ENCODE measurements at places on chromosomes 16 and 17.

GRCh38 chr16:51154271-51155171 is 3.5 kb upstream of the SALL1 start:
- no peak for DNase-seq

DNA sequence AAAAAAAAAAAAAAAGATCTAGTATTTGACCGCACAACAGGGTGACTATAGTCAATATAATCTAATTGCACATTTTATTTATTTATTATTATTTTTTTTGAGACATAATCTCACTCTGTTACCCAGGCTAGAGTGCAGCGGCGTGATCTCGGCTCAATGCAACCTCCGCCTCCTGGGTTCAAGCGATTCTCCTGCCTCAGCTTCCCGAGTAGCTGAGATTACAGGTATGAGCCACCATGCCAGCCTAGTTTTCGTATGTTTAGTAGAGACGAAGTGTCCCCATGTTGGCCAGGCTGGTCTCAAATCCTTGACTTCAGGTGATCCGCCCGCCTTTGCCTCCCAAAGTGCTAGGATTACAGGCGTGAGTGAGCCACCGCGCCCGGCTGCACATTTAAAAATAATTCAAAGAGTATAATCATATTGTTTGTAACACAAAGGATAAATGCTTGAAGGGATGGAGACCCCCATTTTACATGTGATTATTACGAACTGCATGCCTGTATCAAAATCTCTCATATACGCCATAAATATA is 794 bp downstream of the ANKS3 start:
- no peak for DNase-seq

DNA sequence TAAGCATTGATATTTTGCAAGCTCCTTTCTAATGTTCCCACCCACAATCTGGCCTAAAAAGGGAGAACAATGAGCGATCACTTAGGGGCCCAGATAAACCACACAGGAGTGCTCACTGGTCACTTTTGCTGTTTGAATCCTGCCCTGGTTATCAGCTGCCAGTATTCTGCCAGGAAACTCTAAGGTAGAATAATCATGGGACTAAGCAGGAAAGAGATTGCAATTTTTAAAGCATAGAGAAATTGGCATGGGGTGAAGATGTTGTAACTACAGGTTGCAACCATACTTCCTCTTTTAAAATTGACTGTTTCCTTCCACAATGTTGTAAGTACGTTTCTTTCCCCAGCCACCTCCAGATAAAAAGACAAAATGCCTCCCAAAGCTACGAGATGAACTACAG is 251.2 kb upstream of the CDH11 start:
- no peak for DNase-seq

GRCh38 chr17:66537502-66537901 is 235.1 kb downstream of the PRKCA start:
- no peak for DNase-seq

DNA sequence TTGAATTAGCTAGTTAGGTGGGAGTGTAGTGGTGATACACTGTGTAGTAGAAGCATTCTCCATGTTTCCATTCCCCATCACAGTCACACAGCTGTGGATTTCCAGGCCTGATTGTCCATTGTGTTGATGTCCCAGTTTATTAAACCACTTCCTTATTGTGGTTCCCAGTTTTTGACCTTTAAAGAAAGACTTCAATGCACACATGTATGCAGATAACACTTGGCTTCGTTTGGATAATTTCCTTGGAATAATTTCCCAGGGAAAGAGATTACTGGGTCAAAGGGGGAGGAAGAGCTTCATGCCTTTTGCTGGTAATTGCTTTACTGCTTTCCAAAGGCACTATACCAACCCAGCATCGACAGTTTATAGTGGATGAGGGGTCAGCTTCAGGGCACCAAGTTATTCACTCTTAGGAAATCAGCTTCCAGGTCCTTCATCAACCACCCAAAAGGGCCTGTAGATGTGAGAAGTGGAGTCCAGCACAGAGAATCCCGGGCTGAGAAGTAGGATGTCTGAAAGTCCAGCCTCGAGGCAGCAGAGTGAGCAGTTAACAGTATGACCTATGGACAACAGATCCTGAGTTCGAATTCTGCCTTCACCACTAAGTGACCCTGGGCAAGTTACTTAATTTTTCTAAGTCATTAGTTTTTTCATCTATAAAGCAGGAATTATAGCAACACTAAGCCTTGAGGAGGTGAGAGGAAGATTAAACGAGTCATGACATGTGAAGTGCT is 31.3 kb upstream of the TNS4 start:
- DNase-seq: no peak

GRCh38 chr16:27223226-27223610 is 19.9 kb downstream of the KDM8 start:
- no peak for DNase-seq

DNA sequence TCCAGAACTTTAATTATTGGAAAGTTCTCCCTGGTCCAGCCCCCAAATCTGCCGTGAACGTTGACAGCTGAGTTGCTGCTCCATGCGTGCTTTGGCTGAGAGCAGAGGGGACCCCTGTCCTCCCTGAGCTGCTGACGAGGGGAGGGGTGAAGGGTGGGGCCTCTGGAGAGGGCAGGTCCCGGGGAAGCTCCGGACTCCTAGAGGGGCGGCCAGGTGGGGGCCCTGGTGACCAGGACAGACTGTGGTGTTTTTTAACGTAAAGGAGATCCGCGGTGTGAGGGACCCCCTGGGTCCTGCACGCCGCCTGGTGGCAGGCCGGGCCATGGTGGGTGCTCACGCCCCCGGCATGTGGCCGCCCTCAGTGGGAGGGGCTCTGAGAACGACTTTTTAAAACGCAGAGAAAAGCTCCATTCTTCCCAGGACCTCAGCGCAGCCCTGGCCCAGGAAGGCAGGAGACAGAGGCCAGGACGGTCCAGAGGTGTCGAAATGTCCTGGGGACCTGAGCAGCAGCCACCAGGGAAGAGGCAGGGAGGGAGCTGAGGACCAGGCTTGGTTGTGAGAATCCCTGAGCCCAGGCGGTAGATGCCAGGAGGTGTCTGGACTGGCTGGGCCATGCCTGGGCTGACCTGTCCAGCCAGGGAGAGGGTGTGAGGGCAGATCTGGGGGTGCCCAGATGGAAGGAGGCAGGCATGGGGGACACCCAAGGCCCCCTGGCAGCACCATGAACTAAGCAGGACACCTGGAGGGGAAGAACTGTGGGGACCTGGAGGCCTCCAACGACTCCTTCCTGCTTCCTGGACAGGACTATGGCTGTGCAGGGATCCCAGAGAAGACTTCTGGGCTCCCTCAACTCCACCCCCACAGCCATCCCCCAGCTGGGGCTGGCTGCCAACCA is at the start of gene MC1R:
MC1R (plus strand) TSS at position 410 of the 895 bp plus-strand sequence; CDS start at position 807, 397 bp downstream.
- DNase-seq: no peak

DNA sequence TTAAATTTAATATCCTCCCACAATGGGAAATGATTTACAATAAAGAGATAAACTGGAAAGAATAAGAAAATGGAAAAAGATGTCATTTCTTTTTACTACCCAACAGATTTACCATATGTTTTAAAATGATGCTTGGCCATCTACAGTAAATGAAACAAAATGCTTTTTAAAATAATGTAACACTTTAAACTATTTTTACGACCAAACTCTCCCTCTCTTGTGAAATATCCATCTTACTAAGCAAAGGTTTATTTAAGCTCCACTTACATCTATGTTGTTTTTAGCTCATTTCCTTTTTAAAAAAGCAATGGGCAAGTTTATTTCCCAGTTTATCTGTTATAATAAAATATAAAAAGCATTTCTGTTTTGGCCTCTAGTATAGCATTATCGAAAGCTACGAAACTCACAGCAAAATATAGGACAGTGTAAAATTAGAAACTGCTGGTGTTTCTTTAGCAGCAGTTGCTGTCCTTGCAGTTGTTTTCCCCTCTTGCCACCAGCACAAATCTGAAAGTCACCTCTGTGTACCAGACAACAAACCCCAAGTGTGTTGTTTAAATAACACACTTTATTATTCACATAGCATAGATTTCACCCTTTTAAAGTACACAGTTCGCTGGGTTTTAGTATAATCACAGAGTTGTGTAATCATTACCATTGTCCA is 195.1 kb downstream of the CDRT15L2 start:
- DNase-seq: no peak

GRCh38 chr16:8632675-8633182 is 11.2 kb downstream of the METTL22 start:
- no peak for DNase-seq

- no peak for DNase-seq
These were observed 126.2 kb downstream of the FOXL1 start for GRCh38 chr16:86704516-86704915.
